ENCODE measurements at places on chromosomes 4 and X. TPM values are rescaled to one million over a fixed set of nuclear protein-coding genes. Genes with fewer than 3 reads are reported as not detected.

The TXK gene
- total RNA-seq, result not detected

The CXCL10 gene
- total RNA-seq, result not detected

The AR gene
- 0.56 TPM for total RNA-seq

The SLC49A3 gene
- not detected for total RNA-seq

DNA sequence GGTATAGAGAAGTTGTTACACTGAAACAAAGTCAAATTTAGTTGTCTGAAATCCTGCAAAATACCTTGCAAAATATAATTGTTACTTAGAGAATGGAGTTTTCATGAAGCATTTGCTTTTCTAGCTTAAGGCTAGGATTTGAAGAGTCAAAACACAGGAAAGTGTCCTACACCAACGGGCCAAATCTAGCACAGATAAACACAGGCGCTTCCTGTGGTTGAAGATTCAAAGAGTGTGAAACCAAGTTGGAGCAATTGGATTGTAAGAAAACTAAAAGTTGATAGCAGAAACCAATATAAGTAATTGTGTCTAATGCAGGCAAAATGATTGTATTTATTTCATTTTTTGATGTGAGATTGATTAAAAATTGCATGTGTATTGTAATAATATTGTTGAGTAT, 2002.5 kb upstream of the TENM3 start:
- no peaks in the 10 kb centered on the region for H3K27me3 ChIP-seq
- DNase-seq, result no peak
- no peak overlapping the region for H3K4me3 ChIP-seq
- H3K36me3 ChIP-seq, result peaks cover 1% of the 10 kb centered on the region
- H3K4me1 ChIP-seq, result peaks cover 8% of the 10 kb centered on the region
- no peak overlapping the region for H3K27ac ChIP-seq

DNA sequence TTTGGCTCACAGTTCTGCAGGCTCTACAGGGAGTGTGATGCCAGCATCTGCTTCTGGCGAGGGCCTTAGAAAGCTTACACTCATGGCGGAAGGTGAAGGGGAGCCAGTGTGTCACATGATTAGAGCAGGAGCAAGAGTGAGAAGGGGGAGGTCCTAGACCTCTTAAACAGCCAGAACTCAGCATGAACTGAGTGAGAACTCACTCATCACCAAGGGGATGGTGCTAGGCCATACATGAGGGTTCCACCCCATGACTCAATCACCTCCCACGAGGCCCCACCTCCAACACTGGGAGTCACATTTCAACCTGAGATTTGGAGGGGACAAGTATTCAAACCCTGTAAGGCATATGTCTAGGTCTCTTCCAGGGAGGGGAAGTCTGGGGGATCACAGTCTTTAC, 33.4 kb downstream of the SPRY1 start:
- no peak overlapping the region for H3K27ac ChIP-seq
- no peak for DNase-seq
- peaks cover 11% of the 10 kb centered on the region for H3K36me3 ChIP-seq
- H3K4me3 ChIP-seq, result no peak overlapping the region
- no peaks in the 10 kb centered on the region for H3K4me1 ChIP-seq
- no peaks in the 10 kb centered on the region for H3K27me3 ChIP-seq

- peaks cover 10% of the 10 kb centered on the region for H3K4me1 ChIP-seq
- DNase-seq, result no peak
- peaks cover 7% of the 10 kb centered on the region for H3K36me3 ChIP-seq
- H3K4me3 ChIP-seq, result no peak overlapping the region
- H3K27ac ChIP-seq, result peak overlapping the region; percentile 52
Observed at GRCh38 chr4:2652415-2653160, 103.5 kb downstream of the TNIP2 start.

DNA sequence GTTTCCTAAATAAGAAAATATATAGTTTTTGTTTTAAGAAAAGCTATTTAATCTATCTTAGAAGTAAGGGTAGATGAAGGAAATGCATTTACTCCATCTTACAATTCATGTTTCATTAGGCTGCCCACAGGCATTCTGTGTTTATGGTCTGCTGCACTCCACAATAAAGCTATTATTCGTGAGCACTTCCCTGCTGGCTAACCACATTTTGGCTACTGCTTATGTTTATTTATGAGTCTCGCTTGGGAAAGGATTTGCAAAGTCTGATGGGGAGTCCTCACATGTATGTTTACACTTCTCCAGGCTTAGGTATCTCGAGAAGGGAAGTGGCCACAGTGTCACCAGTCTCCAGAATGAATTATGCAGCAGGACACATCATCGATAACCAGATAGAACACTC, 260.8 kb upstream of the VCX start:
- DNase-seq, result no peak
- no peak overlapping the region for H3K4me3 ChIP-seq
- no peaks in the 10 kb centered on the region for H3K4me1 ChIP-seq

GRCh38 chrX:81263059-81263458, 61.2 kb downstream of the SH3BGRL start:
- no peak overlapping the region for H3K27ac ChIP-seq
- H3K4me3 ChIP-seq, result no peak overlapping the region
- no peaks in the 10 kb centered on the region for H3K27me3 ChIP-seq
- H3K4me1 ChIP-seq, result no peaks in the 10 kb centered on the region
- DNase-seq, result no peak

DNA sequence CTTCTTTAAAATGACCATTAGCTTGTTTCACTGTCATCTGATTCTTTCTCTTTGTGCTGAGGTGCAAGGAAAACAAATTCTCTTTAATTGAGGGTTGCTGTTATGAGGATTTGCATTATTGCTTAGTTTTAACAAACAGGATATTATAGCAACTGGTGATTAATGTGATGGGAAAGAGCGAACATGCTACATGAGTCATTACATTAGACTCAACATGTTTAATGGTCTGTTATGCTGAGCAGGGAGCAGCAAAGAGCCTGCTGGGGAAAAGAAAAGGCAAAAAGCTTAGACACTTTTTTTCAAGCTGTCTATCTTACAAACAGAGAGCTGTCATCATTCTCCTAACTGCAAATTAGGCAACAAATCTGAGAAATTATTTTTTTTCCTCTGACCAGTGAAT, 230.5 kb upstream of the LCORL start:
- no peaks in the 10 kb centered on the region for H3K36me3 ChIP-seq
- H3K4me3 ChIP-seq, result no peak overlapping the region
- H3K27me3 ChIP-seq, result no peaks in the 10 kb centered on the region
- DNase-seq, result no peak

DNA sequence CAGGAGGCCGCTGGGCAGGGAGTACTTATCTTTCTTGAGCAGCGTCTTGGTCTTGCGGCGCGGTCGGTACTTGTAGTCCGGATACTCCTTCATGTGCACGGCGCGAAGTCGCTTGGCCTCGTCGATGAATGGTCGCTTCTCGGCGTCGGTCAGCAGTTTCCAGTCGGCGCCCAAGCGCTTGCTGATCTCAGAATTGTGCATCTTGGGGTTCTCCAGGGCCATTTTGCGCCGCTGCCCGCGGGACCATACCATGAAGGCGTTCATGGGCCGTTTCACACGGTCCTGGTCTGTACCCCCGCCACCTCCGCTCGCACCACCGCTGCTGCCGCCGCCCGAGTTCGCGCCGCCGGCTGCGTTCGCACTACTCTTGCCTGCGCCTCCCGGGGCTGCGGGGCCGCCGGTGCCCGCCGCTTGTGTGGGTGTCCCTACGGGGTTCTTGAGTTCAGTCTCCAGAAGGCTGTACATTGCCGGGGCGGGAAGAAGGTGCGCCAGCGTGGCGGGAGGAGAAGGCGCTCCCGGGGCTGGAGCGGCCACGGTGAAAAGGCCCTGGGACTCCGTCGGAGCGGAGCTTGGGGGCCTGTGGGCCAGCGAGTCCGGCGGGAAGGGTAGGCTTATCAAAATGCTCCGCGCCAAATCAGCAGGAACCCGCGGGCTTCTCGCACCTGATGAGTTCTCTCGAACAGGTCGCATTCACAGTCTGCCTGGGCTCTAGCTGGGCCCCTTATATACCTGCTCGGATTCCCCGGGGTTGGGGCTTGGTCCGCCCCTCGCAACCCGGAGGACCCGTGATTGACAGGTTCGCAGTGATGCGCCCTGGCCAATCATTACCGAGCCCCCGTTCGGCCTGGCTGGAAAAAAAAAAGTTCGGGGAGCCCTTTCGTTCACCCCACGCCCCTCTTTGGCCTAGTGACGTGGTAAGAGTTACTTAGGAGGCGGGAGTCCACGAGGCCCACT, at the start of gene SOX3:
TSS of gene SOX3 (minus strand) at position 699 of the 954 bp plus-strand sequence. CDS start at position 690, 9 bp downstream.
- peaks cover 14% of the 10 kb centered on the region for H3K27me3 ChIP-seq
- peak within 1 kb of the TSS; percentile 76 for H3K4me3 ChIP-seq
- H3K4me1 ChIP-seq, result peaks cover 3% of the 10 kb centered on the region
- no peak within 1 kb of the TSS for H3K27ac ChIP-seq
- no peaks in the 10 kb centered on the region for H3K36me3 ChIP-seq
- no peak for DNase-seq
